ENCODE measurements at places on chromosomes 12 and 14.

- peak; percentile 69 for DNase-seq
Observed at GRCh38 chr14:103920981-103921854, 7.0 kb upstream of the TDRD9 start.

- DNase-seq, result no peak
Observed at GRCh38 chr12:21891751-21892217, 49.4 kb downstream of the ABCC9 start.

- DNase-seq, result no peak
Observed at GRCh38 chr12:87870493-87871460, 158.4 kb downstream of the C12orf50 start.

GRCh38 chr12:92757597-92758121 lies 54.9 kb downstream of the PLEKHG7 start:
- no peak for DNase-seq

- no peak for DNase-seq
Observed at GRCh38 chr14:93050761-93051160, 65.0 kb downstream of the ITPK1 start.

DNA sequence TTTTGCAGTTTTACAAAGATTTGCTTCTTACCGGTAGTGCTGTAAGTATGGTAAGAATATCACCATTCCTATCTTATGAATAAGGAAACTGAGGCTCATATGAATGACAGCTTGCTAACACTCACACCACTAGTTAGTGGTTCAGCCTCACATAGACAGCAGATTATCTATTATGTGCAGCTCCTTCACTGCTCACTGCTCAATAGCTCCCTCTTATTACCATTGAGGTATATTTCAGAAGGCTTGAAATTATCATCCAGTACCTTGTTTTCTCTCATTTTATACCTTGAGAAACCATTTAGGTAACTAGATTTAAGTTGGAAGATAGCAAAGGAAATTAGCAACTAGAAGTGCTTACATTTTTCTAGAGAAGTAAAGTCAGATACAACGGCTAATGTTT lies 15.5 kb downstream of the RIC8B start:
- no peak for DNase-seq

GRCh38 chr14:34665785-34666435 lies 36.0 kb upstream of the SNX6 start:
- DNase-seq, result peak; percentile 93

- DNase-seq, result no peak
Observed at GRCh38 chr14:91876492-91876891, 9.2 kb upstream of the TC2N start.

DNA sequence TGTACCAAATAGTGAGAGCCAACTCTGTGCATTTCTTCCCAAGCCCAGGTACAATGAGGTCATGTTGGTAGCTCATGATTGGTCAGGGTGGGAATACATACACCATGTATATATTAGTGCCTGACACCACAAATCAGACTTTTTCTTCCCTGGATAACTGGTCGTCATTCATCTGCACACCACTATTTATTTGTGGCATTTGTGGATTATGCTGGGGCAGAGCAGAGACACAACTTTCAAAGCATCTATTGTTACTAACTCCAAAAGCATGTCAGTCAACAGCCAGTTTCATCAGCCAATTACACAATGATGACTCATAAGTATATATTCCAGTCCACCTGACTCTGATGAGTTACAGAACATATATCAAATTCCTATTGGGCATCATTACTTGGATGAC lies 181.7 kb downstream of the ADAMTS20 start:
- peak; percentile 38 for DNase-seq

DNA sequence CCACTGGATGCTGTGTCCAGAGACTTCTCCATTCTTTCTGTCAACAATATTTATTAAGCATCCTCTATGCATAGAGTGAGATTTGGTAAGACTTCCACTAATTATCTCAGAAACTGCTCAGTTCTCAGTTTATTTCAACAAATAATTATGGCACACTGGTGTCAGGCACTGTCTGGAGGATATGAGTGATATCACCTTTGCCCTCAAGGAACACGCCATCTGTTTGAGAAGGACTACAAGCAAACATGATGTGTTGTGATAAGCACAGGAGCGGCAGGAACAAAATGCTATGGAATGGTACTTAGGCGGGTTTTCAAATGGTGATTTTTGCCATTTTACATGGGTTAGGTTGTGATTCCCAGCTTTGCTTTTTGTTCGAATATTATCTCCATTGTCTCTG lies 229.2 kb downstream of the DPF3 start:
- no peak for DNase-seq

DNA sequence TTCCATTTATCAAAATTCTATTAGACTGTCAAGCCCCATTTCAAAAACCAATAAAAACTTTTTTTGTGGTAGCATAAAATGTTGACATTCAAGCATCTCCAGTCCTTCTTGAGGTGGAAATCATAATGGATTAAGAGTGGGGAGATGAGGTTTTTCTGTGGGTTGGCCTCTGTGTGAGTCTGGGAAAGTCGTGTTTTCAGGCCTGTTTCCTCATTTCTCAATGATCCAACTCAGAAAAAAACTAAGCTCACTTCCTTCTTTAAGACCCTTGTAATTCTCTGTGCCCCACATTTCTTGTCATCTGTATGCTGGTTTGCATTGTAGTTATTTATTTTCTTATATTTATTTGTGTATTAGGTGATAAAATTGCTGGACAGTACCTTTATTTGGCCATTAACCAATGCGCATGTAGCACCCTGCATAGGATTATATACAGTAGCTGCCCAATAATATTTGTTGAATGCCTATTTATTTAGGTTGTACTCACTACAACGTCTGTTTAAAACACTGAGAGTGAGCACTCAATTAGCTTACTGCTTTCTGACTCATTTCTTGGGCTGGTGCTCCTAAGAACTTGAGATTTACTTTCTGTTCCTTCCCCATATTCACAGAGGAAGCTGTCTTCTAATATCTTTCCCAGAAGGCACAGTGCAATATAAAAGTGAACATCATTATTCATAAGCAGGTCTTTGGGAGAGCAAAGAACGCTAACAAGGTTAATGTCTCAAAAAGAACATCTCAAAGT lies 121.9 kb downstream of the DNAI7 start:
- no peak for DNase-seq

DNA sequence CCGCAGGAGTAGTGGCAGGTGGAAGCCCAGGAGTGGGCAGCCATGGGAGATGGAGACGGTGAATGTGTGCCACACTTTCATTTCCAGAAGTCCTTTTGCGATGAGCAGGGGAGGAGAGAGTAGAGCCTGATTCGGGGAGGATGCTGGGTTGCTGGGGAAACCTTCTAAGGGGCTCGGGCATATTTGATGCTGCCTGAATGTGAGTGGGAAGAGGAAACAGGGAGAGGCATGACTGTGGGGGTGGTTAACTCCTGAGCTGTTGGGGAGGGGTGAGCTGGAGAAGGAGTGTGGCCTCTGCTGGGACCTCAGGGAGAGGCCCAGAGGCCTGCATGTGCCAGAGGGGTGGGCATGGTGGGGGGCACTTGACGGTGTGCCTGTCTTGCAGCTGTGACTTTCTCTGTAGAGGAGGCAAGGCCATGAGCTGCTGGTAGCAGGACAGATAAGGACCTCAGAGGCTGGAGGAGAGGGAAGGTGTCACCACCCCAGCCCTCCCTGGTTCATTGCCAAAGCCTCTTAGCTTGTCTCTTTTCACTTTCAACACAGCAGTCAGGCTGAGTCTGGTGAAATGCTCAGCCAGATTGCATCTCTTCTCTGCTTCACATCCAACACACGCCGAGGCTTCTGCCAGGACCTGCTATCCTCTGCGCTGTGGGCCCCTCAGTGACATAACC lies 11.4 kb downstream of the GLT1D1 start:
- DNase-seq, result no peak

DNA sequence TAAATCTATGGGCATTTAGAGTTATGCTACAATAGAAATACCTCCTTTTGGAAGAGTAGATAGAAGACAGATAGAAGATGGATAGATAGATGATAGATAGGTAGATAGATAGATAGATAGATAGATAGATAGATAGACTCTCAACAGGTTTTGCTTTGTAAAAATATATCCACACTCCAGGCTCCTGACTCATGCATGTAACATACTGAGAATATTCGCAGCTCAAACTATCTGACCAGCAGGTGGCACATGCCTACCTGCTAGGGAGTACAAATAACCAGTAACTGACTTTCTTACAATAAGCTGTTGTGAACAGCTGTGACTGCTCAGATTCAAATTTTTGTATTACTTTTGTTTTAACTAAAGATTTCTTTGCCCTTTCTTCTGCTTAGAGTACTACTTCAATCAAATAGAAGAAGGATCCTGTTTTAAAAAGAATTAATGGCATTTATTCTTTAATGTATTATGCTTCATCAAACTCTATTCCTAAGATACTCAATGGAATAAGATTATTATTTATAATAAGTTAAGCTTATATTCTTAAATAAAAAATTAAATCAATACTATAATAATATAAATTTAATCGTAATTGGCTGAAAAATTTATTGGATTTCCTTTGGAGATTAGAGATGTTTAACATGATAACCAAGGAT lies 15.8 kb upstream of the CPNE8 start:
- DNase-seq, result peak; percentile 32

DNA sequence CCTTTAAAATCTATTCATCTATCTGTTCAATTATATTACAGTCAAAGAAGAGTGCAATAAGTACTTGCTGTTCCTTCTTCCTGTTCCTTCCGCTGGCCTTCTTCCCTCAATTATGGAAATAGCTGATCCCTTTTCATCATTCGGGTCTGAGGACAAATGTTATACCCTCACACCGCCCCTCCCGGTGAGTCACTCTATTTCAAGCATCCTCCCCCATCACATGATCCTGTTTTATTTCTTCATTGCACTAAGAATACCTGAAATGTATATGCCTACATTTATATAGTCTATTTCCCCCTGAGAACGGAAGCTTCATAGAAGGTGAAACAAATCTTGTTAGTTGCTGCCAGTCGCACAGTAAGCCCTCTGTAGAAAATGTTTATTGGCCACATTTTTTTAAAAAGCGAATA lies 2.5 kb downstream of the SLC38A1 start:
- no peak for DNase-seq

DNA sequence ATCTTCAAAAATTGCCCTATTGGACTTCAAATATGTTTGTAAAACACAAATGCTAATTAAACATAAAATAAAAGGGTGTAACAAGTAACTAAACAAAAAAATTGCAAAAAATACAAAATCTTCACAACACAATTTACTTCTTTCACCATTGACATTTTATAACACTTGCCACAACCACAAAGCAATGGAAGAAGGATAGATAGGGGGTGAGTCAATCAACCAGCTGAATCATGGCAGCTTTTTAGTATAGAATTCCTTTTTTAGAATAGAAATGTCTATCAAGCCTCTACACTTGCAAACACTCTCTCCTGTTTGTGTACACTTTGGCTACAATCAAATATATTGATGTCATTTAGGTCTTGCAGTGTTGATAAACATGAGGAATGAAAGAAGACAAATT lies 232.7 kb downstream of the SLC16A7 start:
- DNase-seq, result no peak

DNA sequence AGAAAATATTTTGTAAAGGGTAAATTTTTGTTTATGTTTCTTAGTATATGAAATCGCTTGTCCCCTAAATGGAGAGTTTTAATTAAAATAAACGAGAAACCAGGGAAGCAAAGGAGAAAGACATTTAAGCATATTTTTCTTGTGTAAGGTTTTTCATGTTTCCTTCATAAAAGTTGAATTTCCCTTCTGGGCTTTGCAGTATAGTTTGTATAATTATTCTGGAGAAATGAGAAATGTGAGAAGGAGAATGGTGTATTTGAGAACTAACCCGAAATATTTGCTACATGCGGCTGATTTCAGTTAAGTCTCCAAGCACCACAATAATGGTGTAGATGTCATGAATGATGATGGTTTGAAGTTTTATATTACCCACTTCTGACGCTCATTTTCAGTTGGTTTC lies 307.7 kb upstream of the SEL1L start:
- DNase-seq, result no peak

DNA sequence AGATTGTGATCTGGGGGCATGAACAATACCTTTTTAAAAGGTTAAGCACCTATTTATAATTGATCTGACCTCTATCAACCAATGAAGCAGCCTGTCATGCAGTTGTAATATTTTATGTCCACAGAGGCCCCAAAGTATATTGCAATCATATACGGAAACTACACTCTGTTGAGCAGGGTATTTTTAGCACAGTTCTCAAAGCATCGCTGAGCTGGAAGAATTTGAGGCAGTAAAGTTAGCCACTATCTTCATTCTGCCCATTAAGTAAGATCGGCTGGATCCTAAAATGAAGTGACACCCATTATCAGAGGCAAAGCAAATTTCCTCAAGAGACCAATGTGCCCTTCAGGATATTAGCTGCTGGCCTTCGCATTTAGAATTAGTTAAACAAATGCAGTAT lies 47.7 kb upstream of the GRIP1 start:
- no peak for DNase-seq

- peak; percentile 70 for DNase-seq
Observed at GRCh38 chr12:124867401-124867930, 3.8 kb upstream of the SCARB1 start.

GRCh38 chr12:124734224-124734788 lies 129.4 kb downstream of the SCARB1 start:
- DNase-seq, result no peak

DNA sequence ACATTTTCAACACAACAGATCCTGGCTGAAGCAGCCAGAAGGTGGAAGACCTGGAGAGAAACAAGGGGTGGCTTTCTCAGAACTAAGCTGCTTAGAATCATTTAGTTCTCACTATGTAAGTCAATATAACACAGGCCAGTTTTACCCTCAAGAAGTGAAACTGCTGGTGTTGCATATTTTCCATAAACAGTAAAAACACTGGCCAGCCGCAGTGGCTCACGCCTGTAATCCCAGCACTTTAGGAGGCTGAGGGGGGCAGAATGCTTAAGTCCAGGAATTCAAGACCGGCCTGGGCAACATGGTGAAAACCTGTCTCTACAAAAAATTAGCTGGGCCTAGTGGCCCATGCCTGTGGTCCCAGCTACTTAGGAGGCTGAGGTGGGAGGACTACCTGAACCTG lies 11.6 kb downstream of the STX2 start:
- no peak for DNase-seq

DNA sequence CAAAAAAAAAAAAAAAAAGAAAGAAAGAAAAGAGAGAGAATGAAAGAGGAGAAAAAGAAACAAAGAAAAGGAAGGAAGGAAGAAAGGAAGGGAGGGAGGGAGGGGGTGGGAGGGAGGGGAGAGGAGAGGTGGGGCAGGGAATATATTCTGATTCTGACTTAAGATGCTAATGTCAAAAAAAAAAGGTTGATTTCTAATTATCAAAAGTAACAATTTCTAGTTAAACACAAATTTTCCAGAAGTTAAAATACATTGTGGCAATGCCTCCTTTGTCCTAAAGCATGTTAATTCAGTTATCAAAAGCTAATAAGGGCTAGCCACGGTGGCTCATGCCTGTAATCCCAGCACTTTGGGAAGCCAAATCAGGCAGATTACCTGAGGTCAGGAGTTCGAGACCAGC lies 7.5 kb downstream of the MPHOSPH9 start:
- DNase-seq, result no peak

DNA sequence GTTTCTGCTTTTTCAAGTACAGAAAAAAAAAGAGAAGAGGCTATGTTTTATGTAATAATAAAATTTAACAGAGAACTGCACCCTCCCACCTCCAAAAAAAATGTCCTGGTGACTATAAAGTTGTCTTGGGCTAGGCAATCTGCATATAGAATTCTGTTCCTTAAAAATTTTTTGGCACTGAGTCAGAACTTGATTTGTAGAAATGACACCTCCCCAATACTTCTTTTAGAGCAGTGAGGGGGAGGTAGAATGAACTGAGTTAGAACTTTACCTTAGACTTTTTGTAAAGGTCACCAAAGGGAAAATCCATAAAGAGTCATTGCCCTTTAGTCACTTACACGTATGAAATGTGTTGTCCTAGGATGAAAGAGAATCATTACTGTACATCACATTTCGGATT lies 80.0 kb downstream of the BTG1 start:
- no peak for DNase-seq

GRCh38 chr14:30426463-30426862 lies 132.5 kb upstream of the G2E3 start:
- no peak for DNase-seq
